ENCODE measurements at places on chromosomes 4 and X. TPM values are rescaled to one million over a fixed set of nuclear protein-coding genes. Genes with fewer than 3 reads are reported as not detected.
A peak's percentile ranks its signal among the peaks of the same experiment; 100 is the strongest.

GASK1B gene
- 89.8 TPM for total RNA-seq

GRIA2 gene
- total RNA-seq = 4.2 TPM

PHKA1 gene
- 6.3 TPM for total RNA-seq

SORBS2 gene
- total RNA-seq = 52.1 TPM

PRDM5 gene
- total RNA-seq = 16.8 TPM

DNA sequence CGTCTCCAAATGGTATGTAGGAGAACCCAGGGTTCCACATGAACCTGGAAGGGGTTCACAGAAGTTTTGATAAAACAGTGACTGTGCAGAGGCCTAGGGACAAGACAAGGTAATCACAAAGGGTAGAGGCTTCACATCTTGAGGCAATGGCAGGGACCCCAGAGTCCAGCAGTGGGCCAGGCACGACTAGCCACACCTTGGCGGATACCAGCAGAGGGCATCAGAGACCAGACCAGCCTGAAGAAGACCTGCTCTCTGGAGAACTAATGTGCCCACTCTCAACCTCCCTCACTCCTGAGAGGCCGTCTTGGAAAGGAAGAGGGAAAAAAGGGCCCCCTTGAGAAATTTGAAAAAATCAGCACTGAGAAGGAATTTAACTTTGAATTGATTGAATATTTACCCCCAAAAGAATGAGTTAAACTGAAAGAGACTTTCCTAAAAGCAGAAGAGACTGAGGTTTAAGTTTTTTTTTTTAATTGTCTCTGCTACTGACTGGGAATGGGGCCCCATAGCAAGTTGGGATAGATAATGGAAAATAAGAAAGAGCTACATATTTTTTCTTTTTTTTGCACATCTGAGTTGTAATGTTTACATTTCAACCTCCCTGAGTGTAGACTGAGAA, 243.8 kb upstream of the JADE1 start:
- peak; percentile 67 for DNase-seq

GRCh38 chrX:1212532-1212931, at the start of gene CRLF2:
Gene CRLF2 (minus strand): TSS chrX:1212649. CDS start chrX:1212634, 15 bp downstream.
- no peak for DNase-seq

DNA sequence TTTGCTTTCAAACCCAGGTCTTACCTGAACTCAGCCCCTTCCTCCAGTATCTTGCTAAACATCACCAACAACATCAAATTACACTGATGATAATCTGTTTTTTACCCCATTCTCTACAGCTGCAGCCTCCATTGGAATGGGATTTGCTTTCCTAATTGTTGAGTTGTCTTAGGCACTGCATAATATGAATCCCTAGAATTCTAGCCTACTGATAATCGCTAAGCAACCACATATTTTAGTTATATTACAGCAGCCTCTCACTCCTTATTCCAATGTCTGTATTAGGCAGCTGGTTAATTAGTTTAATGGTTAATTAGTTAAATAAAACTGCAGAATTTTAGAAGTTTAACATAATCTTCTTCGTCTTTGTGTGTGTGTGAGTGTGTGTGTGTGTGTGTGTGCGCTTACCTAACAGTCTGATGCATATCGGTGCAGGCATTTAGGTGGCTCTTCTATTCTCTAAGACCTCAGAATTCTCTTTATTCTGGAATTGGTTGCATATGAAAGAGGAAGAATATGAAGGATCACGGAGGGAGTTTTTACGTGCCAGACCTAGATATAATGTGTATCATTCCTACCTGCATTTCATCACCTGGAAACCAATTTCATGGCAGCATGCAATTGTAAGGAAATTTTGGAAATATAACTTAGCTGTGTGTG, 5.3 kb upstream of the COMMD8 start:
- no peak for DNase-seq

GRCh38 chrX:41180194-41180908, 95.1 kb downstream of the USP9X start:
- DNase-seq = peak; percentile 72

GRCh38 chr4:101584306-101584705, 206.2 kb upstream of the BANK1 start:
- no peak for DNase-seq

GRCh38 chr4:168758351-168758876, 251.6 kb downstream of the CBR4 start:
- DNase-seq = no peak

DNA sequence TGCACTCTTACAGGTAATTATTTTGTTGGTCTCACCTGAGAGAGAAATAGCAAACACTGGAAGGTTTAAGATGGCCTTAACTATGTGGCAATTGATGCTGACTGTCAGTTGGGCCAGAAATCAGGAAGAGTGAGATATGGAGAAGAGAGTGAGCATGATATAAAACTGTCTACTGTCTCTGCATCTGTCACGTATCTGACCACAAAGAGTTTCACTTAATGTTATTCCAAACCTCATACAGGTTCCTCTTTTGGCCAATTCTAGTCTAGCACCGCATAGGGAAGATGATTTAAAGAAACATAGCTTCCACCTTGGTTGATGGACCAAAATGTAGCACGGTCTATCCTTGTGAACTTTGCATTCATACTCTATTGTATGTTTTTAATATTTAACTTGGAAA, 381.0 kb upstream of the BOD1L1 start:
- no peak for DNase-seq

All from hepatocyte (in vitro differentiated cells).